ENCODE measurements at places on chromosomes 4 and X.

- no peak for DNase-seq
Observed at GRCh38 chrX:74781507-74782034, 143.7 kb downstream of the NEXMIF start.

GRCh38 chr4:175946472-175947116 lies 119.0 kb upstream of the WDR17 start:
- no peak for DNase-seq

- no peak for DNase-seq
Observed at GRCh38 chr4:77994194-77994721, 62.9 kb upstream of the FRAS1 start.

DNA sequence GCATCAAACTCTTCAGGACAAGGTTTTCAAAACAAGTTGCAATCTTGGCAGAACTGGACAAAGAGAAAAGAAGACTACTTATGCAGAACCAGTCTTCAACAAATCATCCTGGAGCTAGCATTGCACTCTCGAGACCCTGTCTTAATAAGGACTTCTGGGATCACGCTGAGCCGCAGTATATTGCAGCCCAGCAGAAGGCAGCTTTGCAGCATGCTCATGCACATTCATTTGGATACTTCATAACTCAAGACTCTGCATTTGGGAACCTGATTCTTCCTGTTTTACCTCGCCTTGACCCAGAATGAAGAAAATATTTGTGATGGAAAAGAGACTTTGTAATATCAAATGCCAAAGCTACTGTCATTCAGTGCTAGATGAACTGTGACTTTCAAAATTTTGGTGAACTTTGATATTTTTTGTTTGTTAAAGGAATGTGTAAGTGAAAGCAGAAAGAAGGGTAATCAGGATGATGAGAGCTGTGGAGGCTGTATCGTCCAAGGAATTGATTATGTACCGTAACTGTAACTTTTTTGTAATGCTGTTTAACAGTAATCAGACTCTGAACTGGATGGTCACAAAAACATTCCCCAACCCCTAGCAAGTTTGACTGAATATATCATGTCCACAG lies 27.2 kb downstream of the HSPA4L start:
- DNase-seq, result no peak

DNA sequence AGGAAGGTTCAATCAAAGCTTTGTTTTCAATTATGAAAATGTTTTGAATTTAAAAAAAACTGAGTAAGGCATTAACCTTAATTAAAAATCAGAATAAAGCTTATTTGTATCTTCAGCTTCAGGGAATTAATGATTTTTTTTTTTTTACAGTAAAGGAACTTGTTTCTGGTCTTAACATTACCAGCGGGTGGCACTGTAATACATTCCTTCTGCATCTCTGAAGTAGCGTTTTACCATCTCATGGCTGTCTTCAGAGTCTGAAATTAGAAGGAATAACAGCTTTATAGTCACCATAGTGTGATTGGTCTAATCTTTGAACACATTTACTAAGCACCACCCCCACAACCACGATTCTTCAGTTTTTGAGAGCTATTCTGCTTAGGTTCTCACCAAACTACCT lies 102.6 kb downstream of the IL1RAPL2 start:
- DNase-seq, result no peak

DNA sequence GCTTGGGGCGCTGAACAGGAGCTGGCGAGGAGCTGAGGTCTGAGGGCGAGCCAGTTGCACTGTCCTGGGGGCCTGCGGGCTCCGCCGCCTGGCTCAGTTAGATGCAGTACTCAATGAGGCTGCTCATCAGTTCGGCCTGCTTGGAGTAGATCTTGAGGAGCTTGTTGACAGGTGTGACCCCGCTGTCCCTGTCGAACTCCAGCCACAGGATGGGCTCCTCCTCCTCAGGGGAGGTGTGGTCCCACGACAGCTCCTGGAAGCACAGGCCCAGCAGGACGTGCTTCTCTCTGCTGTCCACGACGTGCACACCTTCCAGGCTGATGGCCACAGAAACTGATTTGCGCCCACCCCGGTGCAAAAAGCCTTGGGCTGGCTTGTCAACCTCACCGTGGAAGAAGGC lies 16.5 kb upstream of the LAS1L start:
- no peak for DNase-seq

DNA sequence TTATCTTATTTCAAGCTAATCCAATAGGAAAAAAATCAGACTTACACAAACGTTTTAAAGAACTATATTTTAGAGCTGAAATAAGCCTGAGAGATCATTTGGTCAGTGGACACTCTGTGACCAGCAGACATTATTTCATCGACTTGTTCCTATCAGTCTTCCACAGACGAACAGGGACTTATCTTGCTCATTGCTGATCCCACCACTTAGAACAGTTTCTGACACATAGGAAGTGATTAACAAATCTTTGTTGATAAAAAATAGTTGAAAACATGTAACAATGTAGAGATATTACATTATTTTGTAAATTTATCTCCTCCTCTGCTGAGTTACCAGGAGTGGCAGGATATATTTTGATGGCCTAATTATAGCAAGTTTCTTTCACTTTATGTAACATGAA lies 65.8 kb downstream of the TAPT1 start:
- no peak for DNase-seq

DNA sequence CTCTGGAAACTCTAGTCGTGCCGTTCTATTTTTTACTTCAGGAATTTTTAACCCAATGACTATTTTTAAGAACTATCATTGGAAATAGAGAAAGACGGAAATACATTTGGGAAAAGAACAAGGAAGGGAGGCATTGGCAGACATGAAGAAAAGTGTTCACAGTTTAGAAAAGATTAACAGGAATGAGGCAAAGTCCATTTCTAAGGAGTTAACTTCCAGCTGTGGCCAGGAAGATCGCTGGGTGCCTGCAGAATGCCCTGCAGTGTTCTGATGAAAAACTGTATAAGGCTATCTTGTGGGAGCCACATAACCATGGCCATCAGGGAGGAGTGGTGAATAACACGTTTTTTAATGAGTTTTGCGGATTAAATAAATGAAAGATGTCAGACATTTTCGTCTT lies 150.6 kb upstream of the VCX3A start:
- no peak for DNase-seq

GRCh38 chr4:7227008-7227407 lies 34.7 kb downstream of the SORCS2 start:
- no peak for DNase-seq

DNA sequence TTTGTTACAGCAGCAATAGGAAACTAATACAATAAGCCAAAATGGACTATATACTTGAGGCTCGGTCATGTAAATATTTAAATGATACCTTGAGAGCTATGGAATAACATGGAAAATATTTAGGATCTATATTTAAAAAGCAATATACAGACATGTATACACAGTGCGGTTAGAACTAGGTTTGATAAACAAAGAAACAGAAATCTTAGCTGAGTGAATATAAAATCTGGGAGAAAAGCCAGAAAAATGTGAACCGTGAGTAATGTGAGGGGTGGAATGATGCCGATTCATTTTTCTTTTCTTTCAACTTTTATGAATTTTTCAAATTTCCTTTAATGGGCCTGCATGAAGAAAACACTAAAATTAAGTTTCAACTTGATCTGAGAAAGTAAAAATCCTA lies 104.1 kb downstream of the ATXN3L start:
- DNase-seq, result no peak

DNA sequence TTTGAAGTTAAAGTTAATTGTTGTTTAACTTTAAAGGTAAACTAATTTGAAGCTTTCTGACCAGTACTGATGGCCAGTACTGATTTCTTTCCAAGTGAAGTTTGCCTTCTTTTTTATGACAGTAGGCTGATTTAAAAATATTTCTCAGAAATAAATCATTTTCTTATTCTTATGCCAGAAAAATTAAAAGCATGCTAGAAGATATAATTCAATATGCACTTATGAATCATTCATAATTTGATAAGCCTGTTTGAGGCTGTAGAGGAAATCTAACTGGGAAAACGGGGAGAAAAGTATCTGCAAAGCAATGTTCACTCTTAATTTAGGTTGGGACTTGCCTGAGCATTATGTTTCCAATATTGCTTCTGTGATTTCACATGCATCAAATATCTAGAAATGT lies 1112.0 kb upstream of the INTU start:
- DNase-seq, result no peak

DNA sequence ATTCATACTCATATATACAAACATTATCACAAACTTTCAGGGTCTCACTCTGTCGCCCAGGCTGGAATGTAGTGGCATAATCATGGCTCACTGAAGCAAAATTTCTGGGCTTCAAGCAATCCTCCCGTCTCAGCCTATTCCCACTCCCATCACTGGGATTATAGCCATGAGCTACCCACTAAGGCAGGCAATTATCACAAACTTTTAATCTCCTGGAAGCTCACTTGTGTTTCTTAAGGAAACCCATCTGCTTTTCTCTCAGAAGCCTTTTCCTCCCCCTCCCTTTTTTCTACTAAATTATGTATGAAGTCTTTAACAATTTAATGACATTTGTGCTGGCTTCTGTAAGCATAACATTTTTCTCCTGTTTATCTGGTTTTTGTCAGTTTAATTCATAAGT lies 170.5 kb downstream of the AREG start:
- no peak for DNase-seq

- DNase-seq, result no peak
Observed at GRCh38 chr4:152104901-152105357, 344.1 kb upstream of the GATB start.

DNA sequence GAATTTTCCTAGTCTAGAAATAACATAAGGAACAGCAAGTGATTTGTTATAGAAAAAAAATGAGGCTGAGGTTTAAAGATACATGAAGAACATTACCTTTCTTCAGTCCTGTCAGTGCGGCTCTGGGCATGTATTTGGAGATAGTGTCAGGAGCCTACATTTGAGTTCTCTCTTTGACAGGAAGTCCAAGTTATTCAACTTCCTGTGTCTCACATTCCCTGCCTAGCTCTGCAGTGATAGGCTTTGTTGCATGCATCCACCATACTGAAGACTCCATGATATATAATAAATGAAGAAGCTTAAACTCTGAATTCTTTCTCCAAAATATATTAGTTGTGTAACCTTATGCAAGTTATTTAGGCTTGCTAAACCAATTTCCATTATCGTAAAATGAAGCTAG lies 148.7 kb downstream of the RELL1 start:
- DNase-seq, result no peak

- DNase-seq, result no peak
Observed at GRCh38 chrX:85996555-85996954, 50.8 kb downstream of the CHM start.

GRCh38 chr4:26218677-26219605 lies 101.9 kb upstream of the RBPJ start:
- no peak for DNase-seq

DNA sequence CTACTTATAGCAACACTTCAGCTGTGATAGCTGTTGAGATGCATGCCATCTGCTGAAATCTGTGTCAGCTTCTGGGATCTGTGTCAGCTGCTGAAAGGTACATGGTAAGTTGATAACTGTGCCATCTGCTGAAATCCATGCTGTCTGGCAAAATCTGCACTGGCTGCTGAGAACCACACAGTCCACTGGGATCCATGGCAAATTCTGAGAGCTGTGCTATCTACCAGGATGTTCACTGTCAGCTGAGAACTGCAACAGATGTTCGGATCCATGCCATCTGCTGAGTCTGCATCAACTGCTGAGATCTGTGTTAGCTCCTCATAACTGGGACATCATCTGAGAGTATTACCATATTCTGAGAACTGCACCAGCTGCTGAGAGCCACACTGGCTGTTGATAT lies 430.5 kb upstream of the POU3F4 start:
- no peak for DNase-seq

DNA sequence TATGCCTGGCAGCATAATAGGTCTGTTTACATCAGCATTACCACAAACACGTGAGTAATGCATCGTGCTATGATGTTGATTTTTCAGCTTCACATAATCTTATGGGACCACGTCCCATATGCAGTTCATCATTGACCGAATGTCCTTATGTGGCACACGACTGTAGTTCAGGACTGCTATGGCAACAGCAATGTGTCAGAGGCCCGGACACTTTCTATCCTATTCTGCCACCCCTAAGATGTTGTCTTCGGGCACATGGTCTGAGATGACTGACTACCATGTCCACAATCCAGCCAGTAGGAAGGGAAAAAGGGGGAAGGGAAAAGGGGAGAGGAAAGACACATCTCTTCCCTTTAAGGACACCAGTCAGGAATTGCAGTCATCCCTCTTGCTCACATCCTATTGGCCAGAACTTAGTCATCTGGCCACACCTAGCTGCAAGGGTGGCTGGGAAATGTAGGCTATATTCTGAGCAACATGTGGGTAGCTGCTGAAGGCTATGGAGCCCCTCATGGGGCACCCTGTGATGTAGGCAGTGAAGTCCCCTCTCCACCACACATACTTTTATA lies 196.0 kb upstream of the RBPJ start:
- no peak for DNase-seq

DNA sequence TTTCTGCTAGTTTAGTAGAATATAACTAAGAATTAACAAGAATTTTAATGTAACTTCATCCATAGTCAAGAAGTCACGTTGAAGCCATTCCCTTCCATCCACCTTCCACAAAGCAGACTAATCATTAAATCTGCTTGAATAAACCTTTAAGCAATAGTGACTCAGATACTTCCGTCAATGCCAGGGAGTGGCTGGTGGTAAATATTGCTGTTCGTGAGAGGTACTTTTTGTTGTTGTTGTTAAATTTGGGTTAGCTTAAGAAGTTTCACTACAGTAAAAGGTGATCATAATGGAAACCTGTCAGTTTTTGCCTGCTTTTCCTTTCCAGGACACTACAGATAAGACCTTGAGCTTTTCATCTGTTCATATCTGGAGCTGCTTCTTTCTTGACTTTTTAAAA lies 316.3 kb downstream of the TMA16 start:
- DNase-seq, result no peak

- DNase-seq, result no peak
Observed at GRCh38 chr4:80011636-80012236, 61.3 kb downstream of the ANTXR2 start.

DNA sequence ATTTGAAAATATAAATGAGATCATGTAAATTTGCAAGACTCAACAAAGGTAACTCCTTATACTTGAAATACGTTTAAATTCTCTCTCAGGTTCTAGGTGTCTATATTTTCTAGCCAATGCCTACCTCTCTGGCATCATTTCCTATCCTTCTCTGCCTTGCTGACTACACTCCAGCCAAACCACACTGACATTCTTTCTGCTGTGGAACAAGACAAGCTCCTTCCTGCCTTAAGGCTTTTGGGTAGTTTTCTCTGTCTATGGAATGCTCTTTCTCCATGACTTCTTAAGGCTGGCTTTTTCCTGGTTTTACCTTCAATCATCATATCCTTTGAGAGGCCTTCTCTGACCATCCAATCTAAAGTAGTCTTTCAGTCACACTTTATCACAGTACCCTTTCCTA lies 201.0 kb downstream of the SPRY1 start:
- DNase-seq, result no peak

DNA sequence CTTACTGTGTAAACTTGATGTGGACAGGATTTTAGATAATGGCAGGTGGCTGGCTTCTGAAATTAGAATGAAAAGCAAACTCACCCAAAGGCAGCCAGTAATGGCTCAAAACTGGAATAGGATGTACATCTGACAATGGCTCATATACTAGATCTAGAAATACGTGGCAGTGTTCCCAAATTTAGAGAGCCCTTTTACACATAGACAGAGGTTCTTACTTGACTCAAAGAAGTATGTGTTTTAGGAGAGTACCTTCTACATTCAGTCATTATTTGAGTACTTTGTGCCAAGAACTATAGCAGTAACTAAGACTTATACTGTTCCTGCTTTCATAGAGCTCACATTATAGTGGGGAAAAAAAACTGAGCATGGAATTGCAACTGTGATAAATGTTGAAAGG lies 48.0 kb downstream of the UBE2K start:
- no peak for DNase-seq

- no peak for DNase-seq
Observed at GRCh38 chrX:141164406-141164805, 12.5 kb downstream of the LDOC1 start.
